Stimulated activated CD4-positive, alpha-beta T cell treated with anti-CD3 and anti-CD28 coated beads, Interleukin-2, amount 100 ng/mL, for 48 hours (primary cell): ENCODE measurements at places on chromosomes 2 and 18.

DNA sequence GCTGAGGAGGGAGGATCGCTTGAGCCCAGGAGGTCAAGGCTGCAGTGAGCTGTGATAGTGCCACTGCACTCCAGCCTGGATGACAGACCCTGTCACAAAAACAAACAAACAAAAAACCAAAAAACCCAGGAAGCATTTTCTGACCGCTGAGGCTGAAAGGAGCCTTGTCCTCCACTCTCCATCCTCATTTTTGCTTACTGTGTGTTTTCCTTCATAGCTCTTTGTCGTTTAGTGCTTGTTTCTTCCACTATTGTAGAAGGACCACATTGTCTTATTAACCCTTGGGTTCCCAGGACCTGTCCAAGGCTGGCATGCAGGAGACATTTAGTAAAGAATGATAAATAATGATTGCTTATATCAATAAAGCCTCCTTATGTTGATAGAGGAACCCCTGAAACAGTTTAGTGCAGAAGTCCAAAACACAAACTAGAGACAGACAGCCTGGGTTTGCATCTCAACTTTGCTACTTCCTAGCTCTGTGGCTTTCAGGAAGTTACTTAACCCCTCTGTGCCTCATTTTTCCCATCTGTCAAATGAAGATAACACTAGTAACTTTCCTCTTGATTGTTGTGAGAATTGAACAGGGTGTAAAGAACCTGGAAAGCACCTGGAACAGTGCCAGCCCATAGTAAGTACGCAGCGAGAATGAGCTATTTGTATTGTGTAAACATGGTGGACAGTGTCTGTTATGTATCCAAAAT is 126.0 kb downstream of the LPIN1 start:
- no peak for DNase-seq

DNA sequence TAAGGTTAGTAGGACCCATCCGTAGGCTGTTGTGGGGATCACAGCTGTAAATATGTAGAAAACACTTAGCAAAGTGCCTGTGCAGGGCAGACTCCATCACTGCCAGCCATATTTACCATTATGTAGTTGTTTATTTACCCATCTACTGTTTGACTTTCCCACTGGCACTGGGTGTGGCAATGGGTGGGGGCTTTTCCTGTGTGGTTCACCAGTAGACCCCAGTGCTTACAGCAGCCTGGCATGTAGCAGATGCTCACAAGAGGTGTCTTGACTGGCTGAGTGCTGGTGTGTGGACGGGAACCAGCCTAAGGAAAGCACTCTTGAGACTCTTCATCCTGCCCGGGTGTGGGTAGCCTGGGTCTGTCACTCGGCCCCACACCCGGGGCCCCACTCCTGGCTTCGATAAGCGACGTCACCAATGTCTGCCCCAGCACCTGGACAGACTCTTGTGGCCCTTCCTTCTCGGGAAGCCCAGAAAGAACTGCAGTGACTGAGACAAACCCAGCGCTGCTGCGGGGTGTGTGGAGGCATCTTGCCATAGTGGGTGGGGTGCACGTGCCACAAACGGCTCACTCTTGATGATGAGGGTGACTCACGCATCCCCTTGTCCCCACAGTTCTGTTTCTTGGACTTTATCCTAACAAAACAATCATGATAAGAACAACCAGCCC is 78.3 kb downstream of the HDAC4 start:
- DNase-seq = no peak

GRCh38 chr18:47970664-47971531 is 40.4 kb upstream of the SMAD2 start:
- DNase-seq = no peak

DNA sequence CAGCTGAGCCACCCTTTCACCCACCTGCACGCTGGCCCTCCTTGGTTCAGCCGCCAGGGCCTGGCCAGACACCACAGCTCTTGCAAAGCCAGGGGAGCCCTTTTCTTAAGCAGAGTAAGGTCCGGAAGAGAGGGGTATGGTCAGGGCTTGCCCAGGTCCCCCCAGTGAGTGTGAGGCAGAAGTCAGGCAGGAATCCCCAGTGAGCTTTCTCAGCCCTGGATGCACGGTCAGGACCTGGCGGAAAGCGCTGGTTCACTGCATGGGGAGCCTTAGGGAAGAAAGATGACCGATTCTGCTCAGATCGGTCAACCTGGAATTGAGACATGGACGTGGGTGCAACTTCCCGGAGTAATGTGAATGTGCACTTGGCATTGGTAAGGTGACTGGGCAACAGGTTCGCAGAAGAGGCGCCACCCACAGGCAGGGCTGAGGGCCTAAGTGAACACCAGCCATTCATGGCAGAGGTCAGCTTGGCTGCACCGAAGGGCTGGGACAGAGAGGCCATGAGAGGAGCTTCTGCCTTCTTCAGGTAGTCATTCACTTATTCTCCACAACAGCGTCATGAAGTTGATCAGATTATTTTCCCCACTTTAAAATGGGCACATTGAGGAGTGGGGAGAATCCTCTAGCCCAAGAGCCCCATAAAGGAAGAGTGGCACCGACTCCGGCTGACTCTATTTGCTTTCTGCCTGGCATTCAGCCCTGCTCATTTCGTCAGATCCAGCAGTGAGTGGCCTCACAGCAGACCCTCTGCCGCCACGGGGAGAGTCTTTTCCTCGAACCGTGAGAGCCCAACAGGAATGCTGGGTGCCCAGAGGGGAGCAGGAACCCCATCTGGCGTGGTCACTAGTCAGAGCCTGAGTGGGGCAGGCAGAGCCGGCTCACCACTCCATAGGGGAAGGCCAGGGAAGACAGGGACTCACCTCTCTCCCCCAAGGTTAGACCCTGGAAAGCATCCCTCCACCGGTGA is 35.8 kb downstream of the SCTR start:
- no peak for DNase-seq

- no peak for DNase-seq
These were observed 38.3 kb downstream of the GCG start for GRCh38 chr2:162113776-162114168.

DNA sequence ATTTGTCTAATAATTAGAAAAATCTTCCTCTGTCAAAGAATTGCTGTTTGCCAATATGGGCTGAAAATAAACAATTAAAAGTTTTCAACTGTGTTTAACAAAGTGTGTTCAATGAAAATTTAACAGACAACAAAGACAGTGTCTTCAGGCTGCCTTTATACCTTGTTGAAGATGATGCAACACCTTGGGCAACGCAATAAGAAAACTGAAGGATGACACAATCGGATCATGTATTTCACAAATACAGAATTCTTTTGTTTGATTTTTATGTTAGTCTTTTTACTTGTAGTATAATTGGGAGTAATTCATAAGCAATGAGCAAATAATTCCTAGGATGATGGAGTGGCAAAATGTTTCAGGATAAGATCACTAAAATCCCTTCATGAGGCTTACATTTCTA is 27.8 kb downstream of the CHN1 start:
- no peak for DNase-seq

DNA sequence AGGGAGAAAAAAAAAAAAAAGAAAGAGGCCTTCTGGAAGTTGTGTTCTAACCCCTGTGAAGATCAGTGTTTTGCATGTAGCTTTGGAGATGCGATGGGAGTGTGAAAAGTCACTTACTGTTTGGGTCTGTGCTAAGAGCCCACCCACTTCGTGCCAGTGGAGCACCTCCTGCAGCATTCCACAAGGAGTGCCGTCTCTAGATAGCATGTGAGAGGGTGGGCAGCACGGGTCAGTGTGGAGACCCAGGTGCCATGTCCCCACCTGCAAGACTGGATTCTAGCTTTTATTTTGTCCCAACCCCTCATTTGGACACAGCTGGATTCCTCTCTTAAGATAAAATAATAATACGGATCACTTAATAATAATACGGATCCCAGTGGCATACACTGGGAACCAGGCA is 12.5 kb upstream of the TMEM185B start:
- DNase-seq = no peak
